GM12878 (cell line): ENCODE measurements at places on chromosomes 5 and 9. TPM values are rescaled to one million over a fixed set of nuclear protein-coding genes. Genes with fewer than 3 reads are reported as not detected.

GRCh38 chr5:148492351-148492750 is 108.6 kb downstream of the FBXO38 start:
- H3K36me3 ChIP-seq = no peaks in the 10 kb centered on the region
- no peak overlapping the region for H3K4me3 ChIP-seq
- no peak for DNase-seq
- H3K4me1 ChIP-seq = no peaks in the 10 kb centered on the region

GRCh38 chr5:53045263-53045662 is 56.1 kb downstream of the ITGA2 start:
- peaks cover 4% of the 10 kb centered on the region; the same call in 1 of the 2 replicates for H3K4me1 ChIP-seq
- H3K4me3 ChIP-seq = no peak overlapping the region
- H3K36me3 ChIP-seq = no peaks in the 10 kb centered on the region
- peaks cover 4% of the 10 kb centered on the region for H3K27me3 ChIP-seq
- no peak for DNase-seq
- no peak overlapping the region for H3K27ac ChIP-seq

DNA sequence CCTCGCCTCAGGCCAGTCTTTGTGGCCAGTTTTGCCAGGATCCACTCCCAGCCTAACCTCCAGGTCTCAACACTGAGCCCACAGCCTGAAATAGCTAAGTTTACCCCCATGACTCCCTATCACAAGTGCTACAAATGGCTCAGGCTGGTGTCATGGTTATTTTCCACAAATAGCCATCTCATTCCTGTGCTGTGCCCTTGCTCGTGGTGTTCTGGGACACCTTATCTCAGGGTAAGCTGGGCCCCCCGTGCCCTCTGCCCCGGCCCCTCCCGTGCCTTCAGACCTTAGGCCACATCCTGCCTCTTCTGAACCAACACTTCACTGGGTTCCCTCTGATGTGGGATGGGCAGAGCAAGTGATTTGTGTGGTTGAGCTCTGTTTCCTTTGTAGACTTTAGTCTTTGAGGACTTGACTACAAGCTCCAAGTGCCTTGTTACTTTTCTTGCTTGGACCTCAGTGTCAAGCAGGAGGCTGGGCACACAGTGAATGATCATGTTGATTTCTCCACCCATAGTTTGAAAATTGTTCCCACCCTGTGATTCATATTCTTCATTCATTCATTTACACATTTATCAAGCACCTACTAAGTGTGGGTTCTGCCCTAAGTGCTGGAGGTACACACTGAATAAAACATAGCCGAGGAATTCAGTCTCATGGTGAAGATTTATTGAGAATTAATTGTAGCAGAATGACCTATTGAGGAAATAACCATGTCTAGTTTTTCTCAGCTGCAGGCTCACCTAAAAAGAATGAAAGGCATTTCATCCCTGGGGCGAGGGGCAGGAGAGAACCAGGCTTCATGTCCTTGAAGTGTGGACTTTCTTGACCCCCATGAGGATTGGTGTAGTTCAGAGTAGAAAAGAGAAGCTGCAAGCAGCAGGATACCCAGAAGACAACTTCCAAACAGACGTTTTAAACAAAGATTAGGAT is 84.5 kb upstream of the CTNNA1 start:
- H3K27me3 ChIP-seq = no peaks in the 10 kb centered on the region
- H3K27ac ChIP-seq = no peak overlapping the region
- no peaks in the 10 kb centered on the region for H3K4me1 ChIP-seq
- no peaks in the 10 kb centered on the region for H3K36me3 ChIP-seq

- no peak for DNase-seq
- H3K4me3 ChIP-seq = peak overlapping the region; percentile 63
- no peaks in the 10 kb centered on the region for H3K27me3 ChIP-seq
- peaks cover 25% of the 10 kb centered on the region for H3K4me1 ChIP-seq
- no peaks in the 10 kb centered on the region for H3K36me3 ChIP-seq
- peak overlapping the region; percentile 97 for H3K27ac ChIP-seq
Measured at GRCh38 chr9:1938135-1938534, 77.0 kb upstream of the SMARCA2 start.

DNA sequence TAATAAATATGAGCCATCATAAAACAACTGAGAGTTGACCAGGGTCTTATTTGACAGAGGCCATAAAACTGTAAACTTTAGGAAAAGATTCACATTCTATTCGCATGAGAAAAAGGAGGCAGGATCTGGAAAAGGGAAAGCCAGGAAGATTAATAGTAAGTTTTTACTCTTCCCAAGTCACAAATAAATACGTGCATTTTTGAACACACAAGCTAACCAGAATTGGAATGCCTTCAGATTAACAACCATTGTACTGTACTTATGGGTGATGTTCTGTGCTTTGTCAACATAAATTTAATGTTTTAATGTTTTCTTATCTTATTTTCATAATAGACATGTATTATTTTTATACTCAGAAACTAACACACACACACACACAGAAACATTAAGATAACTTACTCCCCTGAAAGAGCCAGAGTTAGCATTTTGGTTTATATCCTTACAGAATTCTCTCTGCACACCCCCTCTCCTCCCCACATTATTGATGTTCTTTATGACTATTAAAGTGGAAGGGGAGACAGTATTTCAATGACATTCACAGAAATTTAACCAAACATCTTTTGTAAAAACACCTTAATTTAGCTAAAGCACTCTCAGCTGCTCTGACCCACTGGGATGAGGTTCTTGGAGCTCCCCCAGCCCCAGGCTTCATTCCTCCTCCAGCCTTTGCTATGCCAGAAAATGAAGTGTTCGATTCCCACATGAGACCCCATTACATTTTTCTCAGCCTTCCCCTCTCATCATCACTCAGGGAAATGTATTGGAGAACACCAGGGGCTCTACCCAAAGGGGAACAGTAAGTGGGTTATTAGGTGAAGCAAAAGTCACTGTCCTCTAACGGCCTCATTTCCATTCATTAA is 155.5 kb downstream of the ESM1 start:
- no peak overlapping the region for H3K27ac ChIP-seq
- no peaks in the 10 kb centered on the region for H3K4me1 ChIP-seq
- H3K4me3 ChIP-seq = no peak overlapping the region
- H3K27me3 ChIP-seq = no peaks in the 10 kb centered on the region

GRCh38 chr5:140130949-140131733 is 5.4 kb downstream of the IGIP start:
- peaks cover 8% of the 10 kb centered on the region; the same call in 1 of the 2 replicates for H3K4me1 ChIP-seq
- H3K27ac ChIP-seq = no peak overlapping the region
- no peaks in the 10 kb centered on the region for H3K27me3 ChIP-seq
- H3K4me3 ChIP-seq = no peak overlapping the region

DNA sequence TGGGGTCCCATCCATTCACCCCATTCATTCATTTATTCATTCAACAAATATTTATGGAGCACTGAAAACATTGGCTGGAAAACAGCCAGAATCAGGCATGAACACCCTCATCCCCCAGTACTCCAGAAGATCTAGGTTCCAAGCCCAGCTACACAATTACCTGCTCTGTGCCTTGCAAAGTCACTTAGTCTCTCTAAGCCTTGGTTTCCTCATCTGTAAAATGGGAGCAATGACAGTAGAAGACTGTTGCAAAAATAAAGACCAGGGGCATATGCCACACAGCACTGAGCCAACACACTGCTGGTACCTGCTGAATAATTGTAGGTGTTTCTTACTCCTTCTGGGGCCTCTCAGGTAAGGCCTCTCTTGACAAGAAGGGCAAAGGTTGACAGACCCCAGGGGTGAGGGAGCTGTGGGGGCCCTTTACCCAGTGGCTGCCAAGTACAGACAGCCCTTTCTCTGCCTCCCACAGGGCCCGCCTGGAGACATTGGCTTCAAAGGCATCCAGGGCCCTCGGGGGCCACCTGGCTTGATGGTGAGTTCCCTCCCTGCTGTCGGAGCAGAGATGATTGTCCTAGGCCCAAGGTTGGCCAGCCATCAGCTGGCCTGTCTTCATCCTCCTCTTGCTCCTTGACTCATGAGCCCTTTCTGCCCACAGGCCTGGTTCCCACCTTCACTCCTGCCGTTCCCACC is 22.6 kb upstream of the ORM1 start:
- no peaks in the 10 kb centered on the region for H3K4me1 ChIP-seq
- no peaks in the 10 kb centered on the region for H3K36me3 ChIP-seq
- no peak overlapping the region for H3K27ac ChIP-seq
- H3K4me3 ChIP-seq = no peak overlapping the region
- no peak for DNase-seq

DNA sequence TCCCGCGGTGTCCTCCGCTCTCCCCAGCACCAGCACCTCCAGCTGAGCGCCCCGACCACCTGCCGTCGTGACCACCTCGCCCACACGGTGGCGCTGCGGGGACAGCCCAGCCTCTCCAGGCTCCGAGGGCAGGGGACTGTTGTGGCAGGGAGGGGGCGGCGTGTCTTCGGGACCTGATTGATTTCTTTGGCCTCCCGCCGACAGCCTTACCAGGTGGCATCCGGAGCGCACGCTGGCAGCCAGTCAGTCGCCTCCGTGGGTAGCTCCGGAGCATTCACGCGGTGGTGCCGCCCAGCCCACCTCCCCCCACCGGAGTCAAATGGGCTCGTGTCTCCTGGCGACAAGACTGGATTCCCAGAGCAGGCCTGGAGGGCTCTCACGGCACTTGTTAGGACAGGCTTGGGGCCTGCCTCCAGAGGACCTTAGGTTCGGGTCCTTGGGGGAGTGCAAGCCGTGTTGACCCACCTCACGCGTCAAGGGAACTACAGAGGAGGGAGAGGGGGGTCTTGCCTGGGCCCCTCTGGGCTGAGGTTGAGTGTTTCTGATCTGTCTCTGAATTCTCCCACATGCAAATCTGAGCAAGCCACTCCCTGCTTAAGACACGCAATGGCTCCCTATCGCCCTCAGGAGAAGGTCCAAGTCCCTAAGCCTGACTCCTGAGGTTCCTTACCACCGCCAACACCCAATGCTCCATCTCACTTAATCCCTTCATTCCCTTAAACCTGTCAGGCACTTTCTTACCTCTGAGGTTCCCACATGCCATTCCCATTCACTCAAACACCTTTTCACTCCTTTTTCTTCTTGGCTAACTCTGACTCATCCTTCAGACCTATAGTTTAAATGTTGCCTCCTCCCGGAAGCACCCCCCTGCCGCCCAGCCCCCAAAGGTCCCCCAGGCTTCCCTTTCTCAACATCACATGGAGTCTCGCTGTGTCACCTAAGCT is 51.2 kb upstream of the GGTA1 start:
- H3K27ac ChIP-seq = no peak overlapping the region
- H3K27me3 ChIP-seq = no peaks in the 10 kb centered on the region
- H3K36me3 ChIP-seq = no peaks in the 10 kb centered on the region
- no peak overlapping the region for H3K4me3 ChIP-seq

DNA sequence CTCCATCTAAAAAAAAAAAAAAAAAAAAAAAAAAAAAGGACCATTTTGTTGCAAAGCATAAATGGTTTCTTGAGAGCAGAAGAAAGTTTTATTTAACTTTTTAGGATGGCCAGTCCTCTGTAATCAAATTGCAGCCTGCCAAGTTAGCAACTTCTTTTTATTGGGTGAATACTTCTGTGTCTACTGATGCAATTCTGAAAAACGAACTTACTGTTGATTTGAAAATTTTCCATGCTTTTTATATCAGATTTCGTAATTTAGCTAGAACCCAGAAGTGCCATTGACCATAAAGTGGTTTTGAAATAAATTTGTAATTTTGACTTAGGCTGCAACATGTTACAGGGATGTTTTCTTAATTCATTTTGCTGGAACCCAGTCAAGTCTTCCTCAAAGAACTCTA is 269.1 kb upstream of the ACTBL2 start:
- H3K4me1 ChIP-seq = no peaks in the 10 kb centered on the region
- H3K27ac ChIP-seq = no peak overlapping the region
- no peak for DNase-seq
- H3K36me3 ChIP-seq = no peaks in the 10 kb centered on the region
- H3K4me3 ChIP-seq = no peak overlapping the region

The ADGRD2 gene
- total RNA-seq = not detected in 2 replicates

DNA sequence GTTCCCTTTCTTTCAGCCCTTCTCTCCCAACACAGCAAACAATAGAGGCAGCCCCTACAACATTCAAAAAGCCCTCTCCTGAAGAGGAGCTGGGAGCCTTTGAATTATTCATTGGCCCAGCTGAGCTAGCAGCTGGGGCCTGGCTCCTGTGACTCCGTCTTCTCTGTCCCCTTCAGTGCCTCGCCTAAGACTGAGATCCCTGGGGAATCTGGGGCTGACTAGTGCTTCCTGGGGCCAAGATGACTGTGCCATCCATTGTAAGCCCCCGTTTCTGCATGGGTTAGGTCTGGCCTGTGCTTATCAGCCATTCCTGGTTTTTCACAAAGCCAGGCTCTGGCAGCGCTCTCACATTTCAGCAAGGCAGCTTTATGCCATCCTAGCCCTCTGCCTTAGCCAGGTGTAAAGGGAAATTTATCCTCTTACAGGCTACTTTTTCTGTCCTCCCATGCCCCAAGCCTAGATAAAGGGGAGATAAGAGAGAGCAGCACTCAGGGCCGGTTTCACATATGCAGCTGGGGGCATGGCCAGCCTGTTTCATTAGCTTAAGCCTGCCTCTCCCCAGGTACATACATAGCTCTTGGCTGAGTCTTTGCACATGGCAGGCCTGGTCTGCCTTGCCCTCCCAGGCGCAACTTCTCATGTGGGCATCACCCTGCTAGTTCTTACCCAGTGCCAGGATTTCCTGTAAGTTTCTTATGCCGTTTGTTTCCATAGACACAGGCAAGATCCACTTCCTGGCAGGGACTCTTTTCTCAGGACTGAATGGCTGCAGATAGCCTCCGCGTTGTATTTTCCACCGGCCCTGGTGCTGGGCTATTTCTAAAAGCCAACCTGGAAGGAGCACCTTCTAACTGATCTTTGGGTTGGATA is 15.8 kb downstream of the PTPA start:
- H3K36me3 ChIP-seq = peaks cover 16% of the 10 kb centered on the region
- H3K27ac ChIP-seq = no peak overlapping the region
- no peak for DNase-seq
- H3K27me3 ChIP-seq = no peaks in the 10 kb centered on the region
- H3K4me1 ChIP-seq = peaks cover 3% of the 10 kb centered on the region; the same call in 1 of the 2 replicates
- H3K4me3 ChIP-seq = no peak overlapping the region

The PGM5 gene
- total RNA-seq = 0.19 and 0.28 TPM in 2 replicates

GRCh38 chr9:102309379-102309778 is 570.9 kb upstream of the GRIN3A start:
- H3K4me1 ChIP-seq = no peaks in the 10 kb centered on the region
- no peaks in the 10 kb centered on the region for H3K36me3 ChIP-seq
- no peak overlapping the region for H3K4me3 ChIP-seq
- H3K27me3 ChIP-seq = no peaks in the 10 kb centered on the region

DNA sequence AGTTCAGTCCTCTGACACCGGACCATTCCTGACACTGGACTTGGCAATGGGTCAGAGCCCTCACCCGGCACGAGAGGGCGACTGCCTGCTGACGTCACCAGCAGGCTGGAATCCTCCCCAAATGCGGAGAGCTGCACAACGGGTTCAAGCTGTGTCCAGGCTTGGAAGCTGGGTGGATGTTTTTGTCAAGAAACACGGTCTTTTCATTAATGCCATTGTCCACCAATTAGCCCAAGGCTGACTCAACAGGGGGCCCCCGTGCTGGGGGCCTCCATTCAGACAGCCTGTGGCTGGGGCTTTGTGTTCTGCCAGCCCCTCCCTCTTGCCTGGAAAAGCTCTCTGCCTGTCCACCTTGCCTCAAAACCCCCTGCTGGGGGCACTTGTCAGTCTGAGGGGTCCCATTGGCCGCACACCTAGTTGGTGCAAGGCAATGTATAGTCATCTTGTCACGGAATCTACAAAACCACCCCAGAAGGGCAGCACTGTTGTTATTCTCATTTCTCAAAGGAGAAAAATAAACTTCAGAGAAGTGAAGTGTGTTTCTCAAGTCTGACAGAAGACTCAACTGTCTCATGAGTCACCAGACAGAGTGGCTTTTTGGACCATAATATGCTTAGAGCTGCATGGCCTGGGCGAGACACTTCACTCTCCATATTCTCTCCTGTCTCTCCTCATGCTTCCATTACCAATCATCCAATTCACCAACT is 24.6 kb downstream of the NDUFA8 start:
- no peak overlapping the region for H3K4me3 ChIP-seq
- DNase-seq = no peak
- no peaks in the 10 kb centered on the region for H3K27me3 ChIP-seq
- no peaks in the 10 kb centered on the region for H3K4me1 ChIP-seq
